NCI-H2081 treated with DMSO at 0.1 percent for 48 hours (cell line): ENCODE measurements at places on chromosomes 4 and X.

DNA sequence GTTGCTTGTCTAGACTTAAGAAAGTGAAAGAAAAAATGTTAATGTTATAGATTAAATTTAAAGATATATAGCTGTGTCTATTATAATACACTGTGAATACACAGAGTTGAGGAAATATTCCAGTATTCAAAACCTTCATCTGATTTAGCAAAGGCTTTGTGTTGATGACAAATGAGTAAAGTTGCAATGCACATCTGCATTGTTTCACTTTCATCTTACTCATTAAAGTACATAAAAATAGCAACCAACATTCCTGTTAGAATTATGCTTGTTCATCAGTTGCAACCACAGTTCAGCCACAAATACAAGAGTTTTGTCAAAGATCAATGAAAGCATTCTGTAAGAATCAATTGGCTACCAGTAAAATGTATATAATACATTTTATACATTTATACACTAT, 346.4 kb upstream of the SLC7A11 start:
- DNase-seq, result no peak

DNA sequence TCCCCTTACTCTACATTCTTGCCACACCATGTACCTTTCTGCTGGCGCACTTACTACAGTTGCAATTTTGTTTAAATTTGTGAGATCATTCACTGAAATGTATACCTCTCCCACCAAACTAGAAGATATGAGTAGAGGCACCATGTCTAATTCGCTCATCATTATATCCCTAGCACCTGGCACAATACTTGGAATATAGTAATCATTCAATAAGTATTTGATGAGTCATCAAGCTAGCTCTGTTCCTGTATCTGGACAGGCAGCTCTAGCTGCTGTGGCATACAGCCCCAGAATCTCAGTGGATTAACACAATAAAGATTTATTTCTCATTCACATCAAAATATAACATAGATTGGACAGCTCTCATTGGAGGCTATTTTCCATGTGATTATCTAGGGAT, 245.9 kb downstream of the IDS start:
- no peak for DNase-seq

DNA sequence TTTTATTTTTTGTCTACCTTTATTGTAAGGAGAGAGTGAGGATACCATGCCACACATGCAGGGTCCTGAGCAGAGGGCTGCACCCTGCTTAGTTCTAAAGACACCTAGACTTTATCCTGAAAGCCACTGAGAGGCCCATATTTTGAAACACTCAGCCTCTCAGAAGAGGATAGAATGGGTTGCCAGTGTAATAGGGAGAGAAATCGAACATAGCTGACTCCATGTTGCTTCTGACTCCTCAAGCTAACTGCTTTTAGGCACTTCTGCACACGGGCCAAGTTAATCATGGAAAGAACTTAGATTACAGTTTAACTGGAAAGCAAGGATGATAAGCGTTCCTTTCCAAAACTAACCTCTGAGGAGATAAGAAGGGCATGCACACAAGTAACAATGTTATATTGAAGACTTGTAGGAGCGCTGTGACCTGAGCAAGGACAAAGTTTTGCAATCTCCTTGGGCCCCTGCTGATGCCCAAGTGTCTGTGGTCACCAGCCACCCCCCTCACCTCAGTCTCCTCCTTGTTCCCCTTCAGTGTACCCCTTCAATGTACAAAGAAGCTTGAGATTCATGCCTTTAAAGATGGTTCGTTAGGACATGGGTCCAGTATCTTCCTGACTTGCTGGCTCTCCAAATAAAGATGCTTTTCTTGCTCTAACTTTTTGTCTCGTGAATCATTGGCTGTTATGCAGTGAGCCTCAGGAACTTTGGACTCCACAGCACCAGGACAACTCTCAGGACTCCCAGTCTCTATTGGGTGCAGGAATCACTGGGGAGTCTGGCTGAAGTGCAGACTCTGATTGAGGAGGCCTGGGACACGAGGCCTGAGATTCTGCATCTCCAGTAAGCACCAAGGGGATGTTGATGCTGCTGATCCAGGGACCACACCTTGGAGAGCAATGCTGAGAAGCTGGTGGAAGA, 25.4 kb upstream of the CD99 start:
- no peak for DNase-seq

- no peak for DNase-seq
These were observed 50.5 kb downstream of the F9 start for GRCh38 chrX:139581068-139581467.

DNA sequence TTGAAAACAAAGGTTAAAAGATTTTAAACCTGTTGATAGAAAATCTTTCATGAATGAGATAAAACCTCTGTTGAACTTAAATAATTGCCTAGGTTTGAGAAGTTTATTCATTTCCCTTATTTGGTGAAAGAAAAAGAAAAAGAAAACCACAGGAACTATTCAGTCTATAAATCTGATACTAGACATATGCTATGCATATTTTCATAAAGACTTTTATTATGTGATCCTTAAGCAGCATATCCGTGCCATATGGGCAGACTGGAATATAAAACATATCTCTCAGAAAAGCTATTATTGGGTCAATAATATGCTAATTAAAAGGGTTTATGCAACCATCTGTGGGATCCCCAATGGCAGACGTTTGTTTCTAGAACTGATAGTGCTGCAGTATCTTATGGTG, 178.7 kb downstream of the RASL11B start:
- DNase-seq, result no peak

- DNase-seq, result no peak
These were observed 15.3 kb downstream of the BMX start for GRCh38 chrX:15515931-15516330.

DNA sequence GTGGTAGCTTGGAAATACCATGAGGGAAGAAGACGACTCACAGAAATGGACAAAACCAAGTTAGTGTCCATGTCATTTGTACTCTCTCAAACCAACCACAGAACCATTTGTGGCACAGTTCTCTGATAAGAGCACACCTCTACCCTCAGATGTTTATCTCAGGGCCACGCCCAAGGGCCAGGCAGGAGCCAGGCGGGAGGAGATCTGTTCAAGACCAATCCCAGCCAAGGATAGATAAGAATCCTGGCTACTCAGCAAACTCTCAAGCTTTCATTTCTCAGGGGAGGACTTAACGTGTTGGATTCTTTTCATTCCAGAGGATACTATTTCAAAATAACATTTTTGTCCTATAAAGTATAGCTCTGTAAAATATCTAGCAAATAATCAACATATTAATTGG, 95.0 kb downstream of the NYX start:
- DNase-seq, result no peak

- DNase-seq, result no peak
These were observed 781.9 kb upstream of the GALNTL6 start for GRCh38 chr4:171031338-171031737.

DNA sequence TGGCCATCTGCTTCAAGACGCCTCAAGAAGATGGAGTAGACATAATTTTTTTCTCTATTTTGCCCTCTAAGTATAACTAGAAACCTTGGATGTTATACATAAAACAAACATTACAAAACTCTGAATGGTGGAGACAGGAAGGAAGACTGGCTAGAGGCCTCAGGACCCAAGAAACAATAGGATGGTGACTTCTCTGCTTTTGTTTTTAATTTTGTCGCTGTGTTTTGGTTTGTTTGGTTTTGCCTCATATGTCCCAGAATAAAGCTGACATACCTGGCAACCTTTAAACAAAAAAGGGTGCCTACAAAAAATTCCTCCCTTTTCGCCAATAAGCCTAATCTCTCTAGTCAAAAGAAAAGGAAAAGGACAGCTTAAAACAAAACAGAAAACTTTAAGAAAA, 109.1 kb downstream of the PPP4R3C start:
- no peak for DNase-seq

DNA sequence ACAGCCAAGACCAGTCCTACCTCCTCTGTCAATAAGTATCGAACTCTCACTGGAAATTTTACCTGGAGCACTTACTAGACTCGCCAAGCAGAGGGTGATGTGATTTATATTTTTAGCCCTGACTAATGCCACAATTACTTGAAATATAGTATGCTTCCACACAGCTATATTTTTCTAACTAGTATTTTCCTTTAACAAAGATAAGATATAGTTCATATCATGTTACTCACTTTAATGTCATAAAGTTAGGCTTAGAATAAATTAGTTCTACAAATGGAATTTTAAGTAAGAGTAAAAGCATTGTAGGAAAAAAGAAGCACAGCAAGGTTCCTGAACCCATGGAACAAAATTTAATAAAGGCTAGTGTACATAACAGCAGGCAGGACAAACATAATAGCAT, 16.0 kb upstream of the NKX6-1 start:
- DNase-seq, result no peak

- no peak for DNase-seq
These were observed 70.8 kb downstream of the TBCK start for GRCh38 chr4:106245176-106245575.

- no peak for DNase-seq
These were observed 72.5 kb downstream of the ANXA3 start for GRCh38 chr4:78624048-78624447.

GRCh38 chr4:169293343-169294176, 22.8 kb upstream of the SH3RF1 start:
- no peak for DNase-seq

DNA sequence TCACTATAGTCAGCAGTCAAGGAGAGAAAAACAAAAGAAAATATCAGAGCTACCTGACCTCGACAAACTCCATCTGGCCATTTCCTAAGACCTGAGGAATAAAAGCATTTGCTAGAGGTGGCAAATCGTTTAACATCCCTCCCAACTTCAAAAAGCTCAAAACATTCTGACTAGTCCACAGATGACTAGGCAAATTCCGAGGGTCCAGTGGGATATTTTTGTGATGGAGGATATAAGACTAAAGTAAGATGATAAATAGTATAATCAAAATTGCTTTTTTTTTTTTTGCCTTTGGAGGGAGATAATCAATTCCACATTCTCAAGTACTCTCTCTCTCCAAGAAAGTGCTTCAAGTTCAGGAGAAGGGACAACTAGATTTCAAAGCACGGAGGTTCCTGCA, 119.1 kb upstream of the ETNPPL start:
- DNase-seq, result no peak

GRCh38 chrX:128464116-128464515, 411.9 kb upstream of the ACTRT1 start:
- no peak for DNase-seq

- no peak for DNase-seq
These were observed 1365.8 kb upstream of the DIAPH2 start for GRCh38 chrX:95318882-95319281.

- DNase-seq, result no peak
These were observed 63.1 kb downstream of the RTL9 start for GRCh38 chrX:110421500-110422455.

- DNase-seq, result no peak
These were observed 24.4 kb upstream of the GBA3 start for GRCh38 chr4:22668301-22668700.

DNA sequence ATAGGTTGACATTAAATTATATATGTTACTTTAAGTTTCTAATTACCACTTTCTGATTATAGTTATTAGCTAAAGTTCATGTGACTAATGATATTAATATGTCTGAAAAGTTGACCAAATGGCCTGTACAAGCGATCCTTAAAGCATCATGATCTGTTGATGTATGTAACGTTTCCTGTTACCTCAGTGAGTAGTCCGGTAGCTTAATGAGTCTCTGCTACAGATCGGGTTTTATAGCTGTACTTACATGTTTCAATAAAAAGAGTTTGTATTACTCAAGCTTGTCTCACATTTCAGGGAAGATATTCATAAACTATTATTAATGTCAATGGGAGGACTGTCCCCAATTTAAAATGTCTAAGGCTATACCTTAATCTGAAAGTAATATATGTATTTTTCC, 246.3 kb downstream of the PPP3CA start:
- DNase-seq, result no peak

- no peak for DNase-seq
These were observed 4.8 kb downstream of the NOP14 start for GRCh38 chr4:2958446-2958845.

DNA sequence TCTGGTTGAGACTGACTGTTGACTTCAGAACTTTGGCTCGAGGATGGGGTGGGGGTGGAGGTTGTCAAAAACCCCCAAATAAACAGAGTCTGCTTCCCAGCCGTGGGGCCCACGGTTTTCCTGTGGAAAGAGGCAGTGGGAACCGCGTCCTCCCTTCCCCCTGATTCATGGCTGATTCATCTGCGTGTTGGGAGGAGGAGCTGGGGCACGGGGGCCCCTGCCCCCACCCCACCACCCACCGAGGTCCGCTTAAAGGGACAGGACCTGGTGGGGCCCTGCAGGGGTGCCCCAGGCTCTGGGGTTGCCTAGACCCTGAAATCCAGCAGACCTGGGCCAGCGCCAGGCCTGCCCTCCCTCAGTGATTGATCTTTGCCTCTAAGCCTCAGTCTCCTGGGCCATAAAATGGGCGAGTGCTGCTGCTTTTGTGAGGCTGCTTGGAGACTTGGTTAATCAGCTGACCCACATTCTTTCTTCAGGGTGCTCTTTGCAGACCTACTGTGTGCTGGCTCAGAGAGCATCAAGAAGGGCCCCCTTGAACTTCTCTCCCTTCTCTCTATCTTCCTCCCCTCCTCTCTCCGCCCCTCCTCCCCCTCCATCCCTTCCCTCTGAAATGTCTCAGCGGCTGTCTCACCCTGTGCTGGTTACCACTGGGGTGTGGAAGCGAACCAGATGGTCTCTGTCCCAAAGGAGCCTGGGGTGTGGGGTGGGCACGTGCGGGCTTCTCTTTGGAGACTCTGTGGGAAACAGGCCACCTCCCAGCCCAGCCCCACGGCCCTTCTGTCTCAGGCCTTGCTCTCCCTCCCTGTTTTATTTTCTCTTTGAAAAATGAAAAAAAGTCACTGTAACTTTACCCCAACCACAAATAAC, 9.1 kb downstream of the HTRA3 start:
- DNase-seq, result no peak

DNA sequence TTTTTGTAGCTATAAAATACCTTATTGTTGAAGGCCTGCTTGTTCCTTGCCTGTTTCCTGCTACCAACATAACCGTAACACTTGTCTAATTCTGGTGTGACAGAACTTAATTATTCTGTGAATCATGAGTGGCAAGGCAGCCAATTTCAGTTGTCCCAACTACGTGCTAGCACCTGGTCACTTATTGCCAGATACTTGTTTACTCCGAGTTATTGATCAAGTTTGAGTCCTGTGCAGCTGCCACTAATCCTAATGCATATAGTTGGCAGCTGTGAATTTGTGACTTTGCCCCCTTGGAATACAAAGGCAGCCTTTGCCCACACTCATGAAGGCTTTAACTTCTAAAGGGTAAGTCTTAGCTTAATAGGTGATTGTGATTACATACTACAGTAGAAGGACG, 7.8 kb upstream of the RNF128 start:
- no peak for DNase-seq

DNA sequence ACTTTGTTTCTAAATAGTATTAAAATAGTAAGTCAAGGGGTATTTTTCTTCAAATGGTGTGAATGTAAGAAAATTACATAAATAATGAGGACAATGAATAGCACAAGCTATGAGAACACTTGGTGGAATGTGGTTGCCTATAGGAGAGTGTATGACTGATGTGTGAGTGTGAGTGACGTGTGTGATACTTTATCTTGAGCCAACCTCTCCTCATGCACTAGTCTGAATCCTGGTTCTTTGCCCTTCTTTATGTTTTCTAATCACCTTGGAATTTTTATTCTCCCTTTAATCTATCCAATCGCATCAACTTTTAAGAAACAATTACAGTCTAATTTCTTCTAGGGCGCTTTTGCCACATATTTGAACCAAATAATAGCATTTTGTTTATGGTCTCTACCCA, 98.2 kb downstream of the YIPF7 start:
- DNase-seq, result no peak

- no peak for DNase-seq
These were observed 1.5 kb downstream of the MRFAP1 start for GRCh38 chr4:6641971-6642320.
